ENCODE measurements at places on chromosomes 6 and 20.

DNA sequence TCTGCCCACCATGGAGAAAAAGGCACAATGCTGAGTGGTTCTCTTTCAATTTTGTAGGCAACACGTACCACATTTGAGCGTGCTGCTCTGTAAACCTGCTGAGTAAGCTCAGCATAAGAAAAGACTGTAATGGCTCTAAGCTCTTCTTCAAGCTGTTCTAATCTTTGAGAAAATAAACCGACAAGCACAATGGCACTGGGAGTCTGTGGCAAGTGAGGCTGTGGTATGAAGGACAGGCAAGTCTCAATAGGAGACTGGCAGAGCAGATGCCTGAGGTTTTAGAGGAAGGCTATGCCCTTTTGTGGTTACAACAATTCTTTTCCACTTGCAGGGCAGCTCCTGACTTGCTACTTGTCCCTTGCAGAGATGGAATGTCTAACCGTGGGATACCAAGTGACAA, 136.7 kb upstream of the EXOC2 start:
- DNase-seq: no peak

DNA sequence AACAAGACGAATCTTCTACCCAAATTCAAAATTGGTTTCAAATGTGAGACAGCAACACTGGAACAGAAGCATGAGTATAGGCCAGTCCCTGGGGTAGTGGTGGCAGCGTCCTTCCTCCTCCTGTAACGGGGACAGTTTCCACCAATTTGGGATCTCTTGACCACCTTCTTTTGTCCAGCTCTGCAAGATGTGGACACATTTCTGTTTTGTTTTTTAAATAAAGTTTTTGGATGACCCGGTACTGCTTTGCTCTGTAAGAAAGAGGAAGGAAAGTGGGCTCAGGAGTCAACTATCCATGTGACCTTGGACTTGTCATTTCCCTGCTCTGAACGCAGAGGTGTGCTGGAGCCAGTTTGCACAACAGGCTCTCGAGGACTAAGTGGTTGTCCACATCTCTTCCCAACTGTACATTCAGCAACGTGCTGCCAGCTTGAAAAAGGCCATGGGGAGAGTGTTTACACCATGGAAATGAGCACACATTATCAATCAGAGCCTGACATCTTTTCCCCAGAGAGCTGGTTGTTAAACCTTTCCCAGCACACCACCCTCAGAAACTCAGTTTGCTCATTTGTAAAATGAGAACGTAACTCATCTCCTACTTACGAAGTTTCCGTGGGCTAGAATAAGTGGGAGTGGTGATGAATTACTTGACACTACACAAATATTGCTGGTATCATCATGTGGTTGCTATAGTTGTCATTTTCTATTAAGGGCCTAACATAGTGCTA, 66.5 kb downstream of the ADTRP start:
- no peak for DNase-seq

- DNase-seq: no peak
Measured at GRCh38 chr6:161242779-161243693, 30.8 kb downstream of the AGPAT4 start.

GRCh38 chr6:46129629-46130511, at the start of gene ENPP4:
TSS of gene ENPP4 (plus strand) at chr6:46129989. CDS start at chr6:46139584, 9,595 bp downstream.
- peak; percentile 98 for DNase-seq

DNA sequence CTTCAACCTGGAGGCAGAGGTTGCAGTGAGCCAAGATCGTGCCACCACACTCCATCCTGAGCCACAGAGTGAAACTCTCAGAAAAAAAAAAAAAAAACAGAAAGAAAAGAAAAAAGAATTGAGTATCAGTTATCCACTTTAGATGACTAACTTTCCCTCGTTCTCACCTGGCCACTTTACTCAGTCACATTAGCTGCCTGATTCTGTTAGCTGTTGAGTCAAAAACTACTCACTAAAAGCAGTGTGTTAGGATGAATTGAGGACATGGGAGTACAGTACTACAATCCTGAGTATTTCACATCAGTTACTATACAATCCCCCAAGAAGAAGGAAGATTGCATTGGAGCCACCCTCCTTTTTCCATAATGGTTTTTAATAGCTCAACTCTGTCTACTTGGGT, 114.6 kb downstream of the ADAT2 start:
- DNase-seq: no peak

DNA sequence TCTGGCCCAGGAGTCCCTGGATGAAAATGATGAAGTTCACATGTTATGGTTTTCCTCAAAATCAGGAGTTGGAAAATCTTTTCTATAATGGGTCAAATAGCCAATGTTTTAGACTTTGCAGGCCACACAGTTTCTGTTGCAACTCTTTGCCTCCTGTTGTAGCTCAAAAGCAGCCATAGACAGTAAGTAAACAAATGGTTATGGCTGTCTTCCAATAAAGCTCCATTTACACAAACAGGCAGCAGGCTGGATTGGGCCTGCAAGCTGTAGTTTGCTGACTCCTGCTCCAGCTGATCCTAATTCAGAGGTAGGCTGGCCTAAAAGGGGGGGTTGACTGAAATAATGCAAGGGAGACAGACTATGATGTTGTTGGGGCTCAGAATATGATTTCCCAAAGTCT, 33.0 kb downstream of the METTL24 start:
- no peak for DNase-seq

DNA sequence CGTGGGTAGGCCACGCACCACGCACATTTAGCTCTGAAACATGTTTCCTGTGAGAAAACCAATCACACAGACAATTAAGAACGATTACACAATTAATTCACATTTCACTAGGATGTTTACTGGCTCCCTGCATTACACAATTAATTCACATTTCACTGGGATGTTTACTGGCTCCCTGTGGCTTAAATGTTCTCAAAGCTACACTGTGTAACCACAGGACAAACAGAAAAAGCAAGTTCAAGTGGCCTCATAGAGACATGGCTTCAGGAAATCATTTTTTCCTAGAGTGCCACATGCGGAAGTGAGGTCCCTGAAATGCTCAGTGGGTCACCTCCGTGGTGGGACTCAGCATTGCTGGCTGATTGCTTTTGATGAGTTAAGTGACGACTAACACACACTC, 61.7 kb upstream of the XRN2 start:
- no peak for DNase-seq

All from AML-193 (cell line).